CD4-positive, alpha-beta T cell treated with Interleukin-4 for 4 hours (primary cell): ENCODE measurements at places on chromosomes 16 and 17.

- no peak for DNase-seq
These were observed 6.8 kb downstream of the CNP start for GRCh38 chr17:41973408-41973811.

DNA sequence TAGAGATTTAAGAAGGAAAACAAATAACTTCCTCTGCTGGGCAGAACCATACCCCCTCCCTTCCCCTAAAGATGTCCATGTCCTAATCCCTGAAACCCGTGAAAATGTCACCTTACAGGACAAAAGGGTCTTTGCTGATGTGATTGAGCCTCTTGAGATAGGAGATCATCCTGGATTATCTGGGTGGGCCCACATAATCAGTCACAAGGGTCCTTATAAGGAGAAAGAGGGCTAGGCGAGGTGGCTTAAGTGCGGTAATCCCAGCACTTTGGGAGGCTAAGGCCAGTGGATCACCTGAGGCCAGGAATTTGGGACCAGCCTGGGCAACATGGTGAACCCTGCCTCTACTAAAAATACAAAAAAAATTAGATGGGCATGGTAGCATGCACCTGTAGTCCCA, 12.0 kb upstream of the SLC39A11 start:
- DNase-seq, result no peak

DNA sequence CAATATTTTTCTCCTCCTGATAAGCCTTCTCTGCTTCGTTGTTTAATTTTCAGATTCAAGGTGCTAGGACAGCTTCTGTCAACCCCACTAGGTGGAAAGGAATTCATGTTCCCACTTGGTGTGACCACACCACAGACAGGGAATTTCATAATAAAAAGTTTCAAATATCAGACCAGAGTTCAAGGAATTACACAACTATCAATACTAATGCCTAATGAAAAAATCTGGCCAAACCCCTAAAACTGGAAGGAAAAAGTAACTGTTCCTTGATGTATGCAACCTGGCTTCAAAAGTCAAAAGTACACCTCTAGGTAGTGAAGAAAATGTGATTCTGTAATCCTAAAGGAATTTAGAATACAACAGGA, 87.8 kb upstream of the CORO6 start:
- no peak for DNase-seq

DNA sequence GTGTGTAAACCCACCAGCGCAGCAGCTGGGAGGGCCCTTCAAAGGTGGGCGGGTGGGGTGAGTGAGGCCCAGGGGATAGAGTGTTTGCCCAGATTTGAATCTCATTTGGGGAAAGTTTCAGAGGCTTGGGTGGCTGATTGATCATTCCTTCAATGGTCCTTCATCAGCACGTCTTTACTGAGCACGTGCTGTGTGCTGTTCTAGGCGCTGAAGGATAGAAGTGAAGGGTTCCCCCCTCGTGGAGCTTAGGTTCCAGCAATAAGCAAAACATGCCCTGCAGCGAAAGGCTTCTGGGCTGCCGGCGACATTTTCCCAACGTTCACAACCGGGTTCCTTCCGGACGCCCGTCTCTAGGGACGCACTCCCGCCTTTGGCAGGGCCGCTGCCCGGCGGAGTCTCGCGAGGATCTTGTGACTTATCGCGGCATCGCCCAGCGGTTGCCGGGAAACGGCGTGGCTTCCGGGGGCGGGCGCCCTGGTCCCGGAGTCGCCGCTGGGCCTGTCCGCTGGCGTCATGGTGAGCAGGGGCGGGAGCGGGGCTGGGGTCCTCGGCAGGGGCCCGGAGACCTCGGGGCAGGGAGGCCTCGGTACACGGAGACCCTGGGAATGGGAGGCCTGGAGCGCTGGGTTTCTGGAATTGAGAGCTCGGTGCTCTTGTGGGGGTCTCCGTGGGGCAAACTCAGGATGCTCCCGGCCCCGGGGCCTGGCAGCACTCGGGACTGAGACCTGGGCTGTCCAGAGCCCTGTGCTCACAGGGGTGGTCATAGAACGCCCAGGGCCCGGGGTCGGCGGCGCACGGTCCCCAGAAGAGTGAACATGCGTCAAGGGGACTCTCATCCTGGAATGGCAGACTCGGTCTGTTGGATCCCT, 3.2 kb upstream of the DBNDD1 start:
- peak; percentile 76 for DNase-seq

DNA sequence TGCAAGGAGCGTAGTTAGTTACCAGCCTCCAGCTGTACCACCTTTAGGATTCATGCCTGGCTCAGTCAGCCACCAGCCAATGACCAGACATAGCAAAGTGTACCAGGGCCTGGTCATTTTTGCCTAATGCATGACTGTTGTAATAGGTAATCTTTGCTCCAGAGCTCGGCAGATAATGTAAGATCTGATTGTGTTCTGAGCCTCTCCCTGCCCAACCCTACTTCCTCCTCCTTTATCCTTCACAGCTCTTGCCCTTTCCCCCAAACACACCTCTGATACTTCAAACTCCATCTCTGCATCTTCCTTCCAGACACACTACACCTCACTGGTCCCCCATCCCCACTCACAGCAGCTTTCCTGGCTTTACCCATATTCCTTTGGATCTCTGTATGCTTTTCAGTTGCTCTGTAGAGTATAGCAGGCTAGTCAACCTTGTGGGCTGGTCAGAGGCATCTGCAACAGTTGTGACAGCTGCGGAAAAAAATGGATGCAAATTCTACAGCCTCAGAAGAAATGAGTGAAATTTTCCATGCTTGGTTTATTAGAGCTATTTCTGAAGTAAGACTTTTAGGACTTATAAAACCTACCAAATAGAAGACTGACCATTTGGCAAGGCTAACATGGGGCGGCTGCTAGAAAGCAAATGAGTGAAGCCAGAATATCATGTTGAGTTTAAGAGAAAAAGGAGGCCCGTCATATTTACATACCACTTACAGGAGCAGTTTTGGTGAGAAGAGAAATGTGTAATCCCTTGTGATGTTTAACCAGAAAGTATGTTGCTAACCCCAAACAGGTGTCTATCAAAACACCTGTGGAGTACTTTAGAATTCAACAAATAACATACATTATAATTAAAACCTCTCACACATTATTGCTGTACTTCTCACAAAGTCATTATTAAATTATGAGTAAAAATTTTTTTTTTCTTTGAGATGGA, 19.9 kb upstream of the C16orf87 start:
- DNase-seq, result no peak

DNA sequence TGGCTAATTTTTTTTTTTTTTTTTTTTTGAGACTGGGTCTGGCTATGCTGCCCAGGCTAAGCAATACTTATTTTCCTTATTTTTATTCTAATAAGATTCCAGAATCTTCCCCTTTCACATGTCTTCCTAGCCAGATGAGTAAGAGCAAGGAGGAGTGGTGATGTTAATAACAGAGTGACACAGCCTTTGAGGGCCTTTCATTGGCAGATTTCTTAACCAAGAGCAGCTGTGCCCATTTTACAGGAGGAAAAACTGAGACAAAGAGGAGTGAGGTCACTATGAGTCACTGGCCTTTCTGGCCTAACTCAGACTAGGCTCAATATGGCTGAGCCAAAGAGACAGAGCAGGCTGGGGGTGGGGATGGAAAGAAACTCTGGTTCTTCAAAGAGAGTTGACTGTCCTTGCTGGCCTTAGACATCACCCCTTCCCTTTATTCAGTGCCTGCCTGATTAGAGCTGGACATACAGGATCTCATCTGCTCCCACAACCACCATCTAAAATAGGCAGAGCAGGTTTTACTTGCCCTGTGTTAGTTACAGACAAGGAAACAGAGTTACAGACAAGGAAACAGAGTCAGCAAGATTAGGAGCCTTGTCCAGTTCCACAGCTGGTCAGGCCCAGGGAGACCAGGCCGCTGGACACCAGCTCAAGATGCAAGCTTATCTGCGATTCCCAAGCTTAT, 50.0 kb upstream of the TOB1 start:
- peak; percentile 63 for DNase-seq

GRCh38 chr16:62088731-62089410, 52.6 kb upstream of the CDH8 start:
- DNase-seq, result no peak

GRCh38 chr17:3127451-3127850, at the start of gene OR1G1:
TSS of gene OR1G1 (minus strand) at chr17:3127551. CDS start at chr17:3127551, 0 bp downstream.
- no peak for DNase-seq
